ENCODE measurements at places on chromosomes 4 and X.

GRCh38 chr4:2394528-2394927, 23.9 kb downstream of the ZFYVE28 start:
- no peak for DNase-seq

DNA sequence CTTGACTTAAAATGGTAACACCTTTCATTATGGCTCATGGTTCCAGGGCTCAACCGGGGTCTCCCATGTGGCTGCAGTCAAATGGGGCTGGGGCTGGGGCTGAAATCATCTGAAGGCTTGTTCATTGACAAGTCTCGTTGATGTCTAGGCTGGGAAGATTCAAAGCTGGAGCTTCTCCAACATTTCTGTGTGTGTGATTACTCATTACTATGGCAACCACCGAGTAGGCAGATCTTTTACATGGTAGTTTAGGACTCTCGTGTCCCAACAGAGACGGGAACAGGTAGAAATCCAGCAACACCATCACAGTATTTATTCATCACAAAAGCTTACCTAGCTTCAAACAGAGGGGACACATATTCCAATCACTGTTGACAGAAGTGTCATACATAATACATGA, 7.8 kb downstream of the YTHDC1 start:
- DNase-seq: no peak

DNA sequence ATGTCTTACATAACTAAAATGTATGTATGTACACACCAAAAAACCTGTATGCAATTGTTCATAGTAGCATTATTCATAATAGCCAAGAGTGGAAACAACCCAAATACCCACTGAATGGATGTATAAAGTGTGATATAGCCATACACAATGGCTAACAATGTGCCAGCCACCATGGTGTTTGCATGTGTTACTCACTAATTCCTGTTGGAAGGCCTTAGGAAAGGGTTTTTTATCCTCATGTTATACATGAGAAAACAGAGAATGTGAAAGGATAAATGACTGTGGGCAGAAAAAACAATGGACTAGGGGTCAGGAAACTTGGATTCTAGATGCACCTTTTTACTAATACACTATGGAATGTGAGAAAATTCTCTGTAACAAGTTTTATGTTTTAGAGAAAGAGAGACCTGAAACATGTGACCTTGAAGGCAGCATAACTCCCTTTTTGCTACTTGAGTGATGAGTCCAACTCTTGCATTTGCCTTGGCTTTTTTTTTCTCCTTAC, 55.7 kb downstream of the TIGD2 start:
- no peak for DNase-seq

- DNase-seq: no peak
Observed at GRCh38 chr4:45638641-45639040, 485.2 kb downstream of the GABRG1 start.

DNA sequence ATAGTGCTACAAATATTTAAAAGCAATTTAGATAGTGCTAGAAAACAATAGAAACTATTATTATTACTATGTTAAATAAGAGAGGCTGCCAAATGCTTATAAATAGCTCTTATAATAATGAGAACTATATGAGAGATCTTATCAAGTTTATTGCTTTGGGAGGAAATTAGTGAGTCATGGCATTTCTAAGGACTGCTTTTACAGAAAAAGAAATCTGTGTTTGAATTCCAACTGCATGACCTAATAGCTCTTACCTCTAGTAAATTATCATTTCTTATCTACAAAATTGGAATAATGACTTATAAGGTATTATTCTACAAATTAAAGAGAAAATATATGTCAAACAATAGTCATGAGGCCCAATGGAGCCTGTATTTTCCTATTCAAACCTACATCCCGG, 177.2 kb downstream of the GABRG1 start:
- DNase-seq: no peak

- DNase-seq: no peak
Observed at GRCh38 chr4:71732706-71733105, 51.2 kb downstream of the GC start.

GRCh38 chr4:128286474-128287058, 1.0 kb downstream of the PGRMC2 start:
- DNase-seq: peak; percentile 26

- no peak for DNase-seq
Observed at GRCh38 chr4:129248621-129249020, 152.7 kb downstream of the C4orf33 start.

GRCh38 chr4:16770710-16771285, 127.6 kb downstream of the LDB2 start:
- DNase-seq: no peak

DNA sequence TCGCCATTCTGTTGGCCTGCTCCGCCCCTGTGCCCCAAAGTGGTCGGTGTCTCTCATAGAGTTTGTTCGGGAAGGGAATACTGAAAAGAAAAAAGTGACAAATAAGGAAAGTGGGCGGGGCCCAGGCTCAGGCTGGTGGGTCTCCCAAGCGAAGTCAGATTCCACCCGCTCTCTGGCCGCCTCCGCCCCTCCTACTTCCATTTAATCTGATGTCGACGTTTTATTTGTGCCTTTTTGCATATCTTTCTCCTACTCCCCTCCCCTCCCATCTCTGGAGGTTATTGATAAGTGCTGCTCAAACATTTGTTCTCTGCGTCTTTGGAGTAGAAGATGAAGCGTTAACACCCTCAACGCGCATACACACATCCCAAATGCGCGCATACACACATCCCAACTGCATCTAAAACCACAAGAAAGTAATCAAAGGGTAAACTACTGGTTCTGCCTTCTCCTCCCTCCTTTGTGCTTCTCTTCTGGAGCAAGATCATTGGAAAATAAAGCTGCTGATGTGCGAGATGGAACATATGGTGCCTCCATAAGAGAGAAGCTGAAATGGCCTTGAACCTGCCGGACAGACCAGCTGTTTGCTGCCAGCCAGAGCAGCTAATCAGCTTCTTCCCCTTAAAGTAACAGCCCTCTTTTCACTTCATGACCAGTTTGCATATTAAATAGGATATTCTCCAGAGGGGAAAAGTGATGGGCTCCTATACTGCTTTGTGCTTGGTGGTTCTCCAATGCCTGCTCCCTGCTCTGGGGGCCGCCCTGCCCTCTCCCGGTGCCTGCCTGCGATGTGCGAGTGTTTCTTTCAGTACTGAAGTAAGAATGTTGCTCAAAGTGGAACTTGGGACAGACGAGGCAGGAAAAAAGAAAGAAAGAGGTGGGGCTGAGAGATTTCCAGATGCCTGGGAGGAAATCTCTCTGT, 3.1 kb downstream of the MAMLD1 start:
- peak; percentile 38 for DNase-seq

DNA sequence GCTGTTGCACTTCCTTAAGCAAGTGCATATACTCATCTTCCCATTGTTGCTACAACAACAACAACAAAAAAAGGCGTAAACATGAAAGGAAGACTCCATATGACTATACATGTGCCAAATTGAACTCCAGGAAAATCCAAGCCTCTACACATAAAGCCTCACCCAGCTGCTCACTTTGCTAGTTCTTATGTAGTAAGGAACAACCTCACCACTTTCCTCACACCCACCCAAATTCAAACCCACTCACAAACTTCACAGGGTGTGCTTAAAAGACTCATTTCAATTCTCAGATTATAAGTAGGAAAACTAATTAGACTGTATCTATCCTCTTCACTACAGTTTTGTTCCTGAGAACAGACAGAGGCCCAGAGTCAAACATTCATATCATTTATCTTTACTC, 671.1 kb upstream of the INTU start:
- no peak for DNase-seq

DNA sequence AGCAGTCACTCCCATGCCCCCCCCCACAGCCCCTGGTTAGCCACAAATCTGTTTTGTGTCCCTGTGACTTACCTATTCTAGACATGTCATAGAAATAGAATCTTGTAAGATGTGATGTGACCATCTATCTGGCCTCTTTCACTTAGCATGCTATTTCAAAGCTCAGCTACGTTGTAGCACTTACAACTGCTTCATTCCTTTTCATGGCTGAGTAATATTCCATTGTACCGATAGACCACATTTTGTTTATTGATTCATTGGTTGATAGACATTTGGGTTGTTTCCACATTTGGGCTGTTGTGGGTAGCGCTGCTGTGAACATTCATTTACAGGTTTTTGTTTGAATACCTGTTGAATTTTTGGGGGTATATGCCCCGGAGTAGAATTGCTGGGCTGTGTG, 11.5 kb downstream of the NSG1 start:
- DNase-seq: no peak

- no peak for DNase-seq
Observed at GRCh38 chr4:184924516-184924915, 93.8 kb upstream of the HELT start.

DNA sequence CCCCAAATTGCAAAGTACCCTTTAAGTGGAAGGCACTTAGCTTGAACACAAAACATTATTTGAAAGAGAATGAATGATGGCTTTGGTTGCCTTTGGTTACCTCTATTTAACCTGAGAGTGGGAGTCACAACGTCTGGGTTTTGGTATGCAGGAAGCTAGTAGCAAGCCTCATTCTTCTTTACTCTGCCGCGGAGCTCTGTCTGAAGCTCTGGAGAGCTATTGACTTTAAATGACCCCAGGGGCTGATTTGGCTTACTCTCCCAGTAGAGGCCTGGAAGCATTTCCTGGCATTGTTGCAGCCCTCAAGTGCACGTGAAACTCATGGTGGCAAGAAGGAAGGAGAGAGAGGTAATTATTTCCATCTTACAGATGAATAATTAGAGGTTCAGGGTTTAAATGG, 81.8 kb upstream of the MAGEA4 start:
- no peak for DNase-seq

- DNase-seq: no peak
Observed at GRCh38 chr4:14708574-14708973, 293.7 kb upstream of the CPEB2 start.

DNA sequence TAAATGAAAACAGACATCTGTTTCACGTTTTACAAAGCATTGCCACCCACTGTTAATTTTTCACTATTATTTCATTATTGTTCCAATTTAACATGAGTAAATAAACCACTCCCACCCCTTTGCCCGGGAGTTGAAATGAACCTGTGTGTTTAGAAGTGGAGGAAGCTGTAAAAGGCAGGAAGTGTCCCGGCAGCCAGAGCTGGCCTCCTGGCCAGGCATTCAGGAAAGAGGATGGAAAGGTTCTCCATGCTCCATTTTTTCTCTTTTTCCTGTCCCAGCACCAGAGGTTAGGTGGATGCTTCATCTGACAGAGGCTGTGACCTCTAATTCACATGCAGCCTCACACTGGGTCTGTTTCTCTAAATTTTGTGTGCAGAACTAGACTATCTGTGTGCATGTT, 55.5 kb upstream of the LNX1 start:
- DNase-seq: no peak

DNA sequence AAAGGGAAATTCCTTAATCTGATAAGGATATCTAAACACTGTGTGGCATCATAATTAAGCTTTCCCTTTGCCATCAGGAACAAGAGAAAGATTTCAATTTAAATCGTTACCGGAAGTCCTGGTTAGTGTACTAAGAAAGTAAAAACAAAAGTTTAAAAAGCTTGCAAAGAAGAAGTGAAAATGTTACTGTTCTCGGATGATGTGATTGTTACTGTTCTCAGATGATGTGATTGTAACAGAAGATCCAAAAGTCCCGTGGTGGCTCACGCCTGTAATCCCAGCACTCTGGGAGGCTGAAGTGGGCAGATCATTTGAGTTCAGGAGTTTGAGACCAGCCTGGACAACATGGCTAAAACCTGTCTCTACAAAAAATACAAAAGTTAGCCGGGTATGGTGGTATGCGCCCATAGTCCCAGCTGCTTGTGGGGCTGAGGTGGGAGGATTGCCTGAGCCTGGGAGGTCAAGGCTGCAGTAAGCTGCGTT, 62.5 kb downstream of the RGS12 start:
- DNase-seq: peak; percentile 91

DNA sequence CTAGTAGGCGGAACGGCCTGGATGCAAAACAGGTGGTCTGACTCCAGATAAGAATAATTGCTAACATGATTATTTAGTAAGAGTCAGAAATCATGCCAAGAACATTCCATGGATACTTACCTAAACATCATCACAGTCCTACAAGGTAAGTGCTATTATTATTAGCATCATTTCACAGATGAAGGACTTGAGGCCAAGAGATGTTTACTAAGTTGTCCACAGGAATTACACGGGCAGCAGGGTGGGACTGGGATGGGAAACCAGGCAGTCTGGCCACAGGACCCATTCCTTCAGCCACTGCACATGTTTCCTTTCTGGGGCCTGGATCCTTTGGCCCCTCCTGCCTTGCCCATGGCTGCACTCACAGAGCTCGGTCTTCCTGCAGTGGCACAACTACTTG, 48.3 kb downstream of the ANAPC4 start:
- no peak for DNase-seq

DNA sequence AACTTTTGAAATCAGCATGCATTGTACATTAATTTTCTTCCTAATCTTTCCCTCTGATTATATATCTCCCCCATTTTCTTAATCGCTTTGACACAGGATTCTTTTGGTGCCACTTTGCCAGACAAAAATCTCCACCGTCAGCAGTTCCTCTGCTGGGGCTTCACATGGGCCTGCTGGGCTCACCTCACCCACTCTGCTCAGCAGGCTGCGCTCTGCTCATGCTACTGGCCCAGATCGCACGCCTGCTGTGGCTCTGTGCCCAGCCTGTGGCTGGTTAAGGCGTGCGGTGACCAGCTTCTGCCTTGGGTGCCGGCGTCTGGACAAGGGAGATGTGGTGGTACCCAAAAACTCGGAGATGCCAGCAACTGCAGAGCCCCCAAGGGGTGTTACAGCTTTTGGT, 31.1 kb downstream of the UCHL1 start:
- no peak for DNase-seq

DNA sequence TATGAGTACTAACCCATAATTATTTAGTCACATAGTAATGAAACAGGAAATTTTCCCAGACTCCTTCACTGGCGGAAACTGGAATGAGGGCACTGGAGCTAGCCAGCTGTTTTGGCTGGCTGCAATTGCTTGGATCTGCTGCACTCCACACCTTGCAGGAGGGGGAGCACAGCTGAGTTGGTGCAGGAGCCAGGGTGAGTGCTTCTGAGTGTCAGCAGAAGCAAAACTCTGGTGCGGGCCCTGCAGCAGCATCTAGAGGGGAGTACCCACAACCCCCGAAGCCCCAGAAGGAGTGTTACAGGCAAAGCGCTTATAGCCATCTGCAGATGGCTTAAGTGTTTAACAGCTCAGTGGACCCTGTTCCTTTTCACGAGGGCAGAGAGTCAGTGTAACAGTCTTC, 96.1 kb downstream of the RPA4 start:
- no peak for DNase-seq

GRCh38 chrX:103373581-103373980, 2.8 kb upstream of the BEX3 start:
- no peak for DNase-seq

- no peak for DNase-seq
Observed at GRCh38 chr4:93540562-93540961, 288.0 kb upstream of the ATOH1 start.

GRCh38 chr4:8081621-8082516, 76.7 kb downstream of the ABLIM2 start:
- no peak for DNase-seq

DNA sequence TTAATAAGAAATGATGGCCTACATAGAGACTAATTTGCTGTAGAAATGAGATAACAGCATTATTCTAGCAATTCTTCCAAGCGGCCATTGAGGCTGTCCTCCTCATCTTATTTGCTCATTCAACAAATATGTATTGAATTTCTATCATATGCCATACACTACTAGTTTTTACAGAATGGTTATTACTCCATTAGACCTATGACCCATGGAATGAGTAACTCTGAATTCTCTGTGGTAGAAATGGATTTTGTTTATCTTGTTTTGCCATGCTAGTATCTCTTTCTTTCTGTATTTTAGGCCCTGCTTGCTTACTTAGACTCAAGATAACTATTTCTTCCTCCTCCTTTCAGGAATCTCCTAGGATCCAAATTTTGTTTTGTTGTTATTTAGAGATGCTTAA, 103.5 kb downstream of the RPA4 start:
- no peak for DNase-seq
